ENCODE measurements at places on chromosomes 5 and 9.

GRCh38 chr9:107142896-107143603 is 140.0 kb upstream of the RAD23B start:
- H3K4me1 ChIP-seq = no peaks in the 10 kb centered on the region
- no peak overlapping the region for H3K27ac ChIP-seq
- no peak overlapping the region for H3K4me3 ChIP-seq
- H3K36me3 ChIP-seq = no peaks in the 10 kb centered on the region

GRCh38 chr5:67493676-67494075 is 297.1 kb upstream of the CD180 start:
- DNase-seq = no peak
- H3K27ac ChIP-seq = no peak overlapping the region
- H3K36me3 ChIP-seq = no peaks in the 10 kb centered on the region
- no peaks in the 10 kb centered on the region for H3K27me3 ChIP-seq
- peaks cover 16% of the 10 kb centered on the region for H3K4me1 ChIP-seq

- no peaks in the 10 kb centered on the region for H3K27me3 ChIP-seq
- H3K27ac ChIP-seq = no peak overlapping the region
- no peak for DNase-seq
- no peaks in the 10 kb centered on the region for H3K36me3 ChIP-seq
- H3K4me3 ChIP-seq = no peak overlapping the region
Observed at GRCh38 chr5:44845777-44846176, 37.0 kb downstream of the MRPS30 start.

DNA sequence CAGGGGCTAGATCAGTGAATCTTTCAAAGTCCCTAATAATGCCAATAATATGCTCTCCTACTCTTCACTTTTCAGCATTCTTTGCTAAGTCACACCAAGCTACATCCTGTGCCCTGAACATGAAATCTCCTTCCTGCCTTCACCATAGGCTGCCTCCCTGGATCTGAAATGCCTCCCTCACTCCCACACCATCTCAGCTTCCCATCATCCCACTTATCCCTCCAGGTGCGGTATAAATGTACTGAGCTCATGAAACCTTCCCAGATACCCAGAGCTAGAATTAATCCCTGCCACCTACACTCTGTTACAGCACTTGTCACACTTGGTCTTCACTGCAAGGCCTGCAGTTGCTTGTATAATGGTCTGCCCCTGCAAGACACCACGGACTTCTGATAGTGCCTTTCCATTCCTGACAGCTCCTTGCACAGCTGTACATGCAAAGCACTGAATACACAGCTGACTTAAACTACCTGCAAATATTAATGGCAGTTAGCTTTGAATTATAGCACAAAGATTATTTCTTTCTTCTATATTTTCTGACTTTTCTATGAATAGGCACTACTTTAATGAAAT is 250.4 kb downstream of the EBF1 start:
- no peak for DNase-seq
- no peaks in the 10 kb centered on the region for H3K27me3 ChIP-seq
- H3K4me3 ChIP-seq = no peak overlapping the region

GRCh38 chr5:952597-953271 is 55.9 kb upstream of the NKD2 start:
- H3K27me3 ChIP-seq = peaks cover 5% of the 10 kb centered on the region
- H3K4me3 ChIP-seq = no peak overlapping the region
- H3K27ac ChIP-seq = no peak overlapping the region
- H3K4me1 ChIP-seq = peaks cover 43% of the 10 kb centered on the region
- no peaks in the 10 kb centered on the region for H3K36me3 ChIP-seq
- no peak for DNase-seq

DNA sequence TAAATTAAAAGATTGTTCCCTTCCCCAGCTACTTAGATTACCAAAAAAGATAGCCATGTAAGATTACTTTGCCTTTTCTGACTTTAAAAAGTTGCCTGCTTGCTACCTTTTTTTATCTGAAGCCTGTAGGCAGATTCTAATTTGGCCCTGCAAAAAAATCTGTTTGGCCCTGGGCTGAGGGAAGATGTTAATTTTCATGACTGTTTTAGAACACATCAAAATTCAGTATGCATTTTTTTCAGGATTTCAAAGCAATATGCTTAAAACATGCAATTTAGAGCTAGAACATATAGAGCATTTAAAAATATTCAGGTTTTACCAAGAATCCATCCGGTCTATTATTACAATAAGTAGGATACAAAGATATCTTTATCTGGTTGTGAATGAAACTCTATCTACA is 563.6 kb downstream of the NR2F1-AS1 start:
- H3K4me3 ChIP-seq = no peak overlapping the region
- DNase-seq = no peak
- no peak overlapping the region for H3K27ac ChIP-seq
- no peaks in the 10 kb centered on the region for H3K36me3 ChIP-seq
- H3K27me3 ChIP-seq = no peaks in the 10 kb centered on the region

DNA sequence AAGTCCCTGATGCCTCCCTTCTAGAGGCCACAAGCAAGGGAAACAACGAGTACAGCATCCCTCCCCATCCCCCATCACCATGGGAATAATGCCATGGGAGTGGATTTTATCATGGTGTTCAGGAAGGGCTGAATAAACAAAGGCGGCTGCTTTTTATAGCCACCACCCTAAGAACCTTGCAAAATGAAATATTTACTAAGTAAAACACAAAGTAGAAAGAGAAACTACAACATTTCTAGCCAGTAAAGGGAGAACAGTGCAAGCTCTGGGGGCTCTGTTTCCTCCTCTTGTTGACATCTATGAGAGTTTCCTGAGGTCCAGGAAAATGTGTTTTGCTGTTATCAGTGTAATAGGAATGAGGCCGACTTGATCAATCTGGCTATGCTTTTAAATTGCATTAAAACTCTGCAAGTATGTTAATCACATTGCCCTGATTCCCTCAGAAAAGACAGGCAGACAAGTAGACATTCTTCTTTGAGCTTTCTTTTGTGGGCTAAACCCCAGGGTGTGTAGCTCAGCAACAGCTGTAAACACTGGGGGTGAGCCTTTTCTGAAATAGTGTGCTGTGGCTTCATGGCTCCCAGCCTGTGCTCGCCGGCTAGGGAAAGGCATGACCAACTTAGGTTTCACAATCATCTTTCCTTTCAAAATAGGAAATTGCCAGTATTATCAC is 31.1 kb downstream of the SV2C start:
- H3K27ac ChIP-seq = no peak overlapping the region
- no peaks in the 10 kb centered on the region for H3K36me3 ChIP-seq

DNA sequence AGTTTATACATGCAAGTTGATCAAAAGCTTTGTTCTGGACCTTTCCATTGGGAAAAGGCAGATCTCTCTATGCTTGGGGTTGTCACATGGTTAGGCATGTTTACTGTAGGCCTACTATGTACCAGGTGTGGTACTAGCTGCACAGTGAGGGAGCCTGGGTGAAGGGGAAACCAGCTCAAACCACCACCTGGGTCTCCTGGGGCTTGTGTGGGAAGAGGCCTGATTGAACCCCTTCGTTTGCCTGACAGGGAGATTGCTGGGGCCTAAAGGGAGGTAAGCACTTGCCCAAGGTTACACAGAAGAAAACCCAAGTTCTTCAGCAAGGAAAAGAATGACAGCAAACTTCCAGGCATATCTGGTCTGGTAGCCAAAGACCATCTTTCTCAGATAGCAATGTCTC is 145.9 kb downstream of the MELK start:
- no peak overlapping the region for H3K4me3 ChIP-seq
- peaks cover 9% of the 10 kb centered on the region for H3K4me1 ChIP-seq
- H3K27me3 ChIP-seq = no peaks in the 10 kb centered on the region
- H3K36me3 ChIP-seq = no peaks in the 10 kb centered on the region
- H3K27ac ChIP-seq = no peak overlapping the region
- DNase-seq = no peak

DNA sequence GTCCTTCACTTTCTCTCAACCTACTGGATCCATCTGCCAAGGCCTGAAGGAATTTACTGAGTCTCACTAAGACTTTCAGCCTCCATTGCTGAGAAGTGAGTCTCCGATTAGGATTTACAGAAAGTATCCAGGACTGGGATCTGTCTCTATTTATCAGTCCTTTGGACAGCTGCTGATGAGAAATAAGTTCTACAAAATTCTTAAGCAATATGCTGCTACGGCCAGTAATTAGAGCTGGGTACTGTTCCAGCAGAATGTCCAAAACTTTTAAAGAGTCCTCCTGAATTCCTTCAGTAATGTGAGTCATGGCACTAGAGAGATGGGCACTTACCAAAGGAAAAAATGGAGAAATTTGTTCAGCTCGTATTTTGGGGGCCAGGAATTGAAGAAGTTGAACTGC is 5.9 kb downstream of the TEX10 start:
- H3K27me3 ChIP-seq = no peaks in the 10 kb centered on the region
- H3K36me3 ChIP-seq = no peaks in the 10 kb centered on the region
- H3K4me1 ChIP-seq = no peaks in the 10 kb centered on the region
- no peak overlapping the region for H3K4me3 ChIP-seq
- no peak overlapping the region for H3K27ac ChIP-seq

GRCh38 chr5:137306903-137307302 is 192.2 kb downstream of the SPOCK1 start:
- peaks cover 4% of the 10 kb centered on the region for H3K4me1 ChIP-seq
- no peak for DNase-seq
- H3K36me3 ChIP-seq = no peaks in the 10 kb centered on the region
- H3K27me3 ChIP-seq = no peaks in the 10 kb centered on the region
- no peak overlapping the region for H3K27ac ChIP-seq

- no peaks in the 10 kb centered on the region for H3K4me1 ChIP-seq
- no peak overlapping the region for H3K4me3 ChIP-seq
Observed at GRCh38 chr5:41940641-41941040, 15.6 kb downstream of the FBXO4 start.

DNA sequence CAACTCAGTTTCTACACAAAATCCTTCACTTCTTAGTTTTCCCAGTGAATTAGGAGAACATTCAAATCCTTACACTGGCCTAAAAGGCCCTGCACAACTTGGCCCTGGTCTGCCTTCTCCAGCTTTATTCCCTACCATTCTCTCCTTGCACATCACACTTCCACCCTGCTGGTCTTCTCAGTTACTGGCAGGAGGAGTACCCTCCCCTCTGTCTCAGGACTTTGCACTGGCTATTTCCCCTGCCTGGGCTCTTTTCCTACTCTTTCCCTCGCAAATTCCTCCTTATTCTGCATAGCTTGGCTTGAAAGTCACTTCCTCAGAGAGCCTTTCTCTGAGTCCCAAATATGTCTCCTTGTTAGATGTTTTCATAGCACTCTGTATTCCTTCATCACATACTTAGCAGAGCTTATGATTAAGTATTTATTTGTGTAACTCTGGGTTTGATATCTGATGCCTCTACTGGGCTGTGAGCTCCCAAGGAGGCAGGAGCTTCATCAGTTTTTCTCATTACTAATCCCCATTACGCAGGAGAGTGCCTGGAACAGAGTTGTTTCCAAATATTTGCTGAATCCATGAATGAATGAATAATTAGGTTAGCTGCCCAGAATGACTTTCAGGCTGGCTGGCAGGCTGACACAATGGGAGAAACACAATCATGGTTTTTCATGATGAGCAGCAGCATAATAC is 159.8 kb upstream of the KLF9 start:
- no peaks in the 10 kb centered on the region for H3K36me3 ChIP-seq
- no peaks in the 10 kb centered on the region for H3K4me1 ChIP-seq
- H3K27ac ChIP-seq = peak overlapping the region; percentile 58
- no peak overlapping the region for H3K4me3 ChIP-seq
- no peak for DNase-seq

DNA sequence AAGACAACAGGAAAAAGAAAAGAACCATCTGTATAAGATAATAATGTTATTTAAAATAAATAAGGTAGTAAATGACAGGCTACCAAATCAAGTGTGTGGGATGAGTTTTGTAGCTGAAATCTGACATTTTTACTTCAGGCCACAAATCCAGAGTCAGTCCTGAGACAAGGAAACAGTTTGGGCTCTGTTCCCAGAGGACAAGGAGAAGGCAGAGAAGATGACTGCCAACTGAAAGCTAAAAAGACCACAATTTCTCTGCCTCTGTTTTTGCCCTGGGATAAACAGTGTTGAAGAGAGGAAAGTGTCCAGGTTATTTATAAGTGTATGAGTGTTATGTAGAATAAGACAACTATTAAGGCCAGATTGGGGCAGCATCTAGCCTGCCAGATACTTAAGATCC is 180.5 kb downstream of the NFIB start:
- H3K36me3 ChIP-seq = no peaks in the 10 kb centered on the region
- DNase-seq = peak; percentile 21
- H3K27ac ChIP-seq = no peak overlapping the region

- no peaks in the 10 kb centered on the region for H3K27me3 ChIP-seq
- peak overlapping the region; percentile 49 for H3K27ac ChIP-seq
- no peak for DNase-seq
- peaks cover 17% of the 10 kb centered on the region for H3K4me1 ChIP-seq
- H3K36me3 ChIP-seq = no peaks in the 10 kb centered on the region
- H3K4me3 ChIP-seq = no peak overlapping the region
Observed at GRCh38 chr9:684941-685340, 156.6 kb upstream of the DMRT1 start.

- no peaks in the 10 kb centered on the region for H3K36me3 ChIP-seq
- H3K4me1 ChIP-seq = no peaks in the 10 kb centered on the region
- no peak overlapping the region for H3K27ac ChIP-seq
- H3K4me3 ChIP-seq = no peak overlapping the region
- no peaks in the 10 kb centered on the region for H3K27me3 ChIP-seq
Observed at GRCh38 chr5:162372256-162372655, 304.7 kb downstream of the GABRG2 start.

DNA sequence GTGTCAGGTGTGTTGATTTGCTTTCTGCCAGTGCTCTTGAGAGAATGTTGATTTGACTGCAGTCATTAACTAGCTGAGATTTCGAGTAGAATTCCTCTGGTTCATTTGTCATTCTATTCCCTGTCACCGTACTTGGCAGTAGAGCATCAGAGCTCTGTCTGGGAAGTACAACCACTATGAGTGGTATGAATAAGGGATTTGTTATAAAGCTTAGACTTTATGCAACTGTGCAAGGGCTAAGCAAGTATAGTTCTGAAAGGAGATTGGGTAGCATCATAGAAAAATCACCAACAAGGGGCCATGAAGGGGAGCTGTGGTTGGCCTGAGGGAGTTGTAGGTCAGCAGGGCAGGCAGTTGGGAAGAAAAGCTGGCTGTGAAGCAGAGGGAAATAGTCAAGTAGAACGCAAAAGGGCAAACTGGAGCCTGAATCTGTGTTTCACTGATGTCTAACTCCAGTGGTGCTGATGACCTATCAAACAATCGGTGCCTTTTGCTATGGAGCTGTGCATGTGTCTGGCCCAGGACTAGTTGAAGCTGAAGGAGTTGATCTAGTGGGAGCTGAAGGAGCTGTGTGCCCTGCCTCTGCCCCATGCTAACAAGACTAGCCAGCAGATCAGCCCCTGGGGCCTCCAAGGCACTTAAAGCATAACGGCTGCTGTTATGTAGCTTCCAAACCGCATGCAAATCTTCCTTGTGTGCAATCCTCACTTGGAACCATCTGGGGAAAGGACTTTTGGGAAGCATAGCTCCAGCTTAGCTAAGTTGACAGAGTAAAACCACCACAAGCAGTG is 110.0 kb downstream of the SLC28A3 start:
- DNase-seq = peak; percentile 29
- no peak overlapping the region for H3K4me3 ChIP-seq
- H3K4me1 ChIP-seq = peaks cover 5% of the 10 kb centered on the region
- H3K36me3 ChIP-seq = no peaks in the 10 kb centered on the region

DNA sequence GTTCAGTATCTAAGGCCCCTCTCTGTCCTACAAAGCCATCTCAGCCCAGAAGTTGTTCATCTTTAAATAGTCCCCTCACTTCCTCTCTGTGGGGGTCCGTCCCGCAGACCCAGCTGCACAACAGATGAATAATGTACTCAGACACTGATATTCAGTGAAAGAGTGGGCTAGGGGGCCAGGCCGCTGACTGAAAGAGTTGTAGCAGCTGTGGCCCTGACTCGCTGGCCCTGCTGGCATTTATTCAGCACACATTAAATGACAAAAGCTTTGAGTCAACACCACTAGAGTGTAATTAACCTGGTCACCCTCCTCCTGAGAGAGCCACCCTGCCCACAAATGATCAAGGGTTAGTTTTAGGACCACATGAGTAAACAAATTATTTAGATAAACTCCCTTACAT is 76.3 kb downstream of the MED10 start:
- H3K27ac ChIP-seq = no peak overlapping the region
- no peak overlapping the region for H3K4me3 ChIP-seq
- no peak for DNase-seq
- no peaks in the 10 kb centered on the region for H3K27me3 ChIP-seq
- peaks cover 4% of the 10 kb centered on the region for H3K4me1 ChIP-seq

Measured in spinal cord (tissue), 10 donors.